ENCODE measurements at places on chromosomes 7 and 10.

GRCh38 chr7:10225275-10225674 is 748.4 kb upstream of the PHF14 start:
- no peak for DNase-seq

- DNase-seq, result no peak
These were observed 116.7 kb downstream of the PLXDC2 start for GRCh38 chr10:19932806-19933371.

DNA sequence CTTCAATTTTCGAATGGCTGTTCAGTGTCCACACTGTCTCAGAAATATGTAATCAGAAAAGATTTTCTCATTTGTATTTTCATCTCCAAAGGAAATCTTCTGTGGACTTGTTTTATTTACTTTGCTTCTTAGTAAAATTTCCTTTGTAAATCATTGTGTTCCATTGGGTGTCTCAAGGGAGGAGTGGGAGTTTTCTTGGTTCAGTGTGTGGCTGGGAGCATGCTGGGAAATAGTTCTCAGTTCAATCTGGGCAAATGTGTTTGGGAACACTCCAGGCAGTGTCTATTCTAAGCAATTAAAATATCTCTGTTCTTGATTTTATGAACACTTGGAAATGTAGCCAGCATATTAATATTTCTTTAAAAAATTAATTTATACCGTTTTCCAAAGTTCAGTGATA is 1019.8 kb downstream of the CNTNAP2 start:
- DNase-seq, result no peak

DNA sequence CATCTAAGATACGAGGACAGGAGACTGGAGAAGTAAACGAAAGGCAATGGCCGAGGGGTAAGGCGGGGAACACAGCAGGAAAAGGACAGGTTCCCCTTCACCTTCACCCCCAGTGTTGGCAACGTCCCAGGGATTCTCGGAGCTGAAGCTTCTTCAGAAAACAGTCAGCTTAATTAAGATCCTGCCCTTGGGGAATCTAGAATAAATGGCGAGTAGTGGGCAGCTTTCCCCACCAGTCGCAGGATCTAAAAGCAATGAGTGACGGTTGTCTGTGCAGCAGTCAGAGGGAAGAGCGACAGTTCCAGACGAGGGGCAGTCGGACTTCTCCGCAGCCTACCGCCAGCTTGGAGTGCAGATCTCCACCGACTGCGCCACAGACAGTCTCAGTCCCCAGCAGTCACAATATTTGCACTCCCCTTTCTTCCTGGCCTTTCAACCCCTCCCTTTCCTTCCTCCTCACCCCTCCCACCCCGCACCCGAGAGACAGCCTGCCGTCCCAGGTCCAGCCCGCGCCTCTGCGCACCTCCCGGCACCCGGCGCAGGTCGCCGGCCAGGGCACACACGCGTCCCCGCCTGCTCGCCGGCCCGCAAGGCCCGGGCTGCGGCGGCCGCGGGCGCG is 10.9 kb upstream of the SP8 start:
- DNase-seq, result no peak

GRCh38 chr10:30357075-30357801 is 8.2 kb upstream of the MTPAP start:
- no peak for DNase-seq

DNA sequence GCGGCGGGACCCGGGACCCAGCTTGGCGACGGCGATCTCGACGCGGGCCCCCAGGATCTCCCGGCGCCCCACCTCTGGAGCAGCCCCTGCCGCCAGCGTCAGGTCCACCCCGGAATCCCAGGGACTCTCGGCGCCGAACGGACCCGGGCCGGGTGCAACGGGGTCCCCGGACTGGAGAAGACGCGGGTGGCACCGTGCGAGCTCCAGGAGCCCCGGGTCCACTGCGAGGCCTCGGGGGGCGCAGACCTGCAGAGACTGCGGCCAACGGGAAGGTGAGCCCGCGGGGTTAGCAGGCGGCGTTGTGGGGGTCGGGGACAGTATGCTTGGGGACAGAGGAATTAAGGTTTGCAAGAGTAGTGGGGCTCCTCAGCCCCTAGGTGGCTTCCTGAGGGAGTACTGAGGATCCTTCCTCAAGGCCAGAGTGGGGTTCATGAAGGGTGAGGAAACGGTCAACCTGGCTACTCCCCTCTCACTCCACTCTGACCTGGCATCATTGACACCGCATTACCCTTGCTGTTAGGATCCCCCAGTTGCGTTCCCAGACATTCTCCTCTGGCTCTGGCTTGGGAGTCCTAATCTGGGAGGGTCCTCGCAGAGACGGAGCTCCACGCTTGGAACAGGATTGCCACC is 353 bp downstream of the EPHB6 start:
- no peak for DNase-seq

DNA sequence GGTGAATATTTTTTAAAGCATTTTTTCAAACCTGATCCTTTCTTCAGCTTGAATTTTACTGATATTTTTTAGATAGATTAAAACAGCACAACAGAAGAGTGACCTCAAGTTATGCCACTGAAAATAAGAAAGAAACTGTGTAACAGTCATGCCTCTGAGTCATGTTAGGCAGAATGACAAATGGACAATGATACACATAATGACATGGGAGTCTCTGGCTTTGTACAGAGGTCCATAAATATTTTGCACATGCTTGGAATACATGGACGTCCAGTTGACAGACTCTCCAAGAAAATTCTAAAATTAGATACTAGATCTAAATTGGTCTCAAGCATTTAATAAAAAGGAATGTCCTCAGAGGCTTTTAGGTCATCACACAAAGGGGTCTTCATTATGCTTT is 21.9 kb upstream of the SEMA3A start:
- no peak for DNase-seq

DNA sequence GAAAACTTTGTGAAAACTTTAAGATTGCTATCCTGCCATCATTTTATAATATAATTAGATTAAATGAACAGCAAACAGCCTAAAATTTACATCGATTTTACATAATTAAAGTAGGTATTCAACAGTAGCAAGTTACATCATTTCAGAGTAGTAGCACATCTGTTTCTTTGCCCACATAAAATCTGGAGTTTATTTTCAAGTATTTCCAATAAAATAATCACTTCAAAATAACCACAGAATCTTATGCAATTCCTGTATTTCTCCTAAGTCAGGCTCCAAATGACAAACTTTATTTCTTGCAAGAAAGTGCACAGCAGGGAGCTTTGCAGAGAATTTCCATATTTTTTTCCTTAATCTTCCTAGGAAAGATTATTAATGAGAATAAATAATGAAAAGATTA is 82.6 kb downstream of the CUBN start:
- DNase-seq, result no peak

DNA sequence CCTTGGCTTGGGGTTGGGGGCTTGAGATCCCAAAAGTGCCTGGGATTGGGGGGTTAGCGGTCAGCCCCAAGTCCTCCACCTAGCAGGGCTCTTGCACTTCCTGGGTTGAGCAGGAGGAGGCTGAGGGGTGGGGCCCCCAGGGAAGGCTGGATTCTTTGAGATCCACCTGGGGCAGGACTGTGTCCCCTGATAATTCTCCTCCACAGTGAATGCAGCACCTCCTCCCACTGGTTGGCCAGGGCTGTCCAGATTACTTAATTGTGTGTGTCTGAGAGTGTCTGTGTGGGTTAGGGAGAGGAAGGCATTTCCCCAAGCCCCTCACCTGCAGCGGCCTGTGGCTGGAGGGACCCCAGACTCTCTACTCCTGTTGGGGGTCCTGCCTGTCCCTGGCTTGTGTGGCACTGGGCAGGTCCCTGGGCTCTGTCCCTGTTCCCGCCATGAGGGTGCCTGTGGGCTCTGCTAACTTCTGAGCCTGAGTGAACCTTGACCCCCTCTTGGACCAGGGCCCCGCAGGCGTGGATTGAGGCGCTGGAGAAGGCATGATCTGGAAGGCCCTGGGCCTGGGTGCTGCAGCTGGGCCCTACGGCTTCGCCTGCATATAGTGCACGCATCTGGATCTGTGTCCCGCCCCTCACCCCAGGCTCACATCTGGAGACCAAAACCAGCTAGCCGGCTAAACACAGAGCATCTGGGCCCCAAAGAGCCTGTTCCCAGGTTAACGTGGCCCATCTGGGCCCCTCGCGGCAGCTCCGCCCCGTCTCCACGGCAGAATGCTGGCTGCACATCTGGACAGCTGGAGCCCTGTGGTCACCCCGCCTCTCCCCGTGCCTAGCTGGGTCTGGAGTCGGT is 10.4 kb downstream of the TMEM270 start:
- no peak for DNase-seq

GRCh38 chr10:125802131-125802530 is 20.9 kb downstream of the UROS start:
- DNase-seq, result no peak

GRCh38 chr7:106629516-106629915 is 31.4 kb downstream of the CCDC71L start:
- no peak for DNase-seq

DNA sequence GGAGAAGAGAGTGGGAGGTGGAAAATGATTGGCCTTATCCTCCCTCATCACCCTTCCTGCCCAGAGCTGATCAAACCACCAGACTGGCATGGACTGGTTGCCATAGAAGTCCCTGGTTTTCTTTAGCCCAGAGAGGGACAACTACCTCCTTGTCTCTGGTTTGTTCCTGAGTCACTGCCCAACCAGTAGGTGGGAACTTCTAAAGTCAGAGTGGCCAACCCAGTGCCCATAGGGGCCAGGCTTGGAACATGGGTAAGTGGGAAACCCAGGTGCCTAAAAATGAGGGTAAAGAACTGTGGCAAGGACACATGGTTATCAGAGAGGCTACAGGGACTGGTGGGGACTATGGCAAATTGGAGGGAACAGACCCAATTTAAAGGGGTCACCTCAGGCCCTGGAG is 63.8 kb downstream of the FAM241B start:
- DNase-seq, result no peak

DNA sequence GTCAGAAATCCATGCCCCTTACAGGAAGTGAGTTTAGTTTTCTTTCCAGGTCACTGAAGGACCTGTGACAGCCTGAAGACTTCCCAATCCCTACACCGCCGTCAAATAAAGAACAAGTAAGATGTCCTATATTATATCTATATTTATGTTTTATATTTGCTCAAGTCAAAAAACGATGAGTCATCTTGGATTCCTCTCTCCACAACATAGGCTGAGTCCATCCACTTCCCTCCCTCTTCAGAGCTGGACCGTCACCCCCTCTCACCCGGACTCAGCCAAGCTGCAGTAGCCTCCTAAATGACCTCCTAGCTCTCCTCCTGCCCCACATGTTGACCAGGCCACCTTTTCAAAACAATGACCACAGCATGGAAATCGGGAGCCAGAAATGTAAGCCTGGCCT is 53.5 kb downstream of the GLI3 start:
- no peak for DNase-seq

GRCh38 chr10:77836299-77836820 is 90.2 kb downstream of the DLG5 start:
- DNase-seq, result no peak

DNA sequence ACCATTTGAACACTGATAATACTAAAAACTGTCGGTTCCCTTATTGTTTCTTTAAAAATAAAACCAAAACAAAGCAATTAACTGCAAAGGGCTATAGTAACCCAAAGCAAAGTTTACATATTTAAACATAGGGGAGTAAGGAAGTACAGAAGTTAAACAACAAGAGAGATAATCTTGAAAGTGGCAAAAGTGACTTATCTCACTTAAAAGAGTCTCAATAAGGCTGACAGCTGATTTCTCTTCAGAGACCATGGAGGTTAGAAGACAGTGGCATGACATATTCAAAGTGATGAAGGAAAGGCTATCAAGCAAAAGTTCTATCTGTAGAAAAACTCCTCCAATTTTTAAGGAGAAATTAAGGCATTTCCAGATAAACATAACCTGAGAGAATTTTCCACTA is 233.5 kb upstream of the HDAC9 start:
- no peak for DNase-seq

DNA sequence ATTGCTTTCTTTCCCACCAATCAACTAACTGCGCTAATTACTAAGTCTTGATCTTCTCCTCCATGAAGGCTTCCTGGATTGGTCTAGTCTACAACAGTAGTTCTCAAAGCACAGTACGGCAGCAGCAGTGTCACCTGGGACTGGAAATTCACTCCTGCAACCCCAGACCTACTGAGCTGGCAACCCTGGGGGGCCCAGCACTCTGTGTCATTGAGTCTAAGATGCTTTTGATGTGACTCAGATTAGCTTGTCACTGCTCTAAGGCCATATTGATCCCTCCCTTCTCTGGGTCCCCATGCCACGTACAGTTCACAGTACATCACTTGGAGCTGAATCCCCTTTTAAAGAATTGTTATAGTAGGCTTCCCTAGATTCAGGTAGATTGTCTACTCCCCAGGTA is 65.7 kb upstream of the KMT2C start:
- no peak for DNase-seq

- no peak for DNase-seq
These were observed 61.4 kb upstream of the ABCB5 start for GRCh38 chr7:20554072-20554471.
